Vein endothelial cell (primary cell): ENCODE measurements at places on chromosomes 6 and 20. TPM values are rescaled to one million over a fixed set of nuclear protein-coding genes. Genes with fewer than 3 reads are reported as not detected.

The SEMG1 gene
- total RNA-seq, result not detected in 2 replicates

The TRAPPC3L gene
- total RNA-seq, result 0.33 TPM in 1 of 2 replicates, not detected in the other

The ELMO2 gene
- 31.7 and 36.3 TPM in 2 replicates for total RNA-seq

The TFAP2B gene
- not detected in 2 replicates for total RNA-seq

The LRFN2 gene
- total RNA-seq, result not detected in 2 replicates

The HRH3 gene
- not detected in 2 replicates for total RNA-seq

The AIF1 gene
- total RNA-seq, result not detected in 2 replicates

The KCNK5 gene
- total RNA-seq, result not detected in 2 replicates

The EYA4 gene
- total RNA-seq, result 0.38 and 0.98 TPM in 2 replicates

The SPO11 gene
- total RNA-seq, result not detected in 2 replicates

The OTOR gene
- not detected in 2 replicates for total RNA-seq

The LHFPL5 gene
- not detected in 2 replicates for total RNA-seq

The SPATS1 gene
- not detected in 2 replicates for total RNA-seq

The MATN4 gene
- 0.33 TPM in 1 of 2 replicates, not detected in the other for total RNA-seq

The BMP6 gene
- total RNA-seq, result 163 and 246 TPM in 2 replicates

The KHDRBS2 gene
- total RNA-seq, result not detected in 2 replicates

The TMEM170B gene
- 2.3 and 4.5 TPM in 2 replicates for total RNA-seq

The WFDC2 gene
- total RNA-seq, result not detected in 2 replicates

The PLEKHG1 gene
- 30.7 and 81.2 TPM in 2 replicates for total RNA-seq

The SLC13A3 gene
- total RNA-seq, result under 0.01 and 0.65 TPM in 2 replicates

The KCNQ2 gene
- not detected in 2 replicates for total RNA-seq

The NDUFAF4 gene
- 9.8 and 19.7 TPM in 2 replicates for total RNA-seq

The CAGE1 gene
- total RNA-seq, result under 0.01 TPM in 1 of 2 replicates, not detected in the other

The CENPW gene
- total RNA-seq, result 10.1 and 12.2 TPM in 2 replicates

The MRPS26 gene
- total RNA-seq, result 29.3 and 30.7 TPM in 2 replicates

The CST1 gene
- 4.2 TPM in 1 of 2 replicates, not detected in the other for total RNA-seq

The EYS gene
- under 0.01 and 3.2 TPM in 2 replicates for total RNA-seq
